Ecto neural progenitor cell (in vitro differentiated cells): ENCODE measurements at places on chromosomes 1 and 21.

- DNase-seq = peak; percentile 58
These were observed 4.4 kb downstream of the FOXD3 start for GRCh38 chr1:63326473-63327380.

- no peak for DNase-seq
These were observed 206.4 kb downstream of the PTPRC start for GRCh38 chr1:198845271-198845670.

- no peak for DNase-seq
These were observed 188.1 kb upstream of the RGS18 start for GRCh38 chr1:191970116-191970515.

GRCh38 chr1:35717911-35718476 is 690 bp downstream of the C1orf216 start:
- no peak for DNase-seq

- DNase-seq = no peak
These were observed 22.4 kb downstream of the HUNK start for GRCh38 chr21:31895077-31895835.

- DNase-seq = no peak
These were observed 213.8 kb downstream of the SIPA1L2 start for GRCh38 chr1:232416026-232416568.

- DNase-seq = no peak
These were observed 75.1 kb downstream of the DHRS3 start for GRCh38 chr1:12542616-12543592.

DNA sequence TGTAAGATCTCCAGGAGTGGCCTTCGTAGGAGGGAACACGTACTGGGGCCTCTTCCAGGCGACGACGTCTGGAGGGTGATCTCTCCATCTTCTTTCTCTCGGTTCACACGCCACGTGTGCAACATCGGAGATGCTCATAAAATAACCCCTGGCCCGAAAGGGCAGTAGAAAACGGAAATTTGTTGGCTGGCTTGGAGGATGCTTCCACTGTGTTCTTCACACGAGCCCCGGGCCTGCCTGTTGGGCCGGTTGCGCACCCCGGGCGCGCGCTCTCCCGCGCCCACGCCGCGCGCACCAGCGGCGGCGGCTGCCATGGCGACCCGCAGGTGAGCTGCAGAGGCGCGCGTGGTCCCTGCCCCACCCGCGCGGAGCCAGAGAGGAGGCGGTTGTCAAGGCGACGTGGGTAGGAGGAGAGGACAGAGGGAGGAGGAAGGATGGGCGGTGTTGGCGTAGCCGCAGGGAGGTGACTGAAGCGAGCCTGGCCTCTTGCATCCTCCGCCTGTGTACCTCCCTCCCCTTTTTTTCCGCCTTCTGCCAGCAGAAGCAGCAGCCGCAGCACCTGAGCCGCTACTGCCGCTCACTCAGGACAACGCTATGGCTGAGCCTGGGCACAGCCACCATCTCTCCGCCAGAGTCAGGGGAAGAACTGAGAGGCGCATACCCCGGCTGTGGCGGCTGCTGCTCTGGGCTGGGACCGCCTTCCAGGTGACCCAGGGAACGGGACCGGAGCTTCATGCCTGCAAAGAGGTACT is at the start of gene ELAPOR1:
ELAPOR1 (plus strand) TSS at position 526 of the 752 bp plus-strand sequence; CDS start at position 595, 69 bp downstream.
- DNase-seq = peak; percentile 68

DNA sequence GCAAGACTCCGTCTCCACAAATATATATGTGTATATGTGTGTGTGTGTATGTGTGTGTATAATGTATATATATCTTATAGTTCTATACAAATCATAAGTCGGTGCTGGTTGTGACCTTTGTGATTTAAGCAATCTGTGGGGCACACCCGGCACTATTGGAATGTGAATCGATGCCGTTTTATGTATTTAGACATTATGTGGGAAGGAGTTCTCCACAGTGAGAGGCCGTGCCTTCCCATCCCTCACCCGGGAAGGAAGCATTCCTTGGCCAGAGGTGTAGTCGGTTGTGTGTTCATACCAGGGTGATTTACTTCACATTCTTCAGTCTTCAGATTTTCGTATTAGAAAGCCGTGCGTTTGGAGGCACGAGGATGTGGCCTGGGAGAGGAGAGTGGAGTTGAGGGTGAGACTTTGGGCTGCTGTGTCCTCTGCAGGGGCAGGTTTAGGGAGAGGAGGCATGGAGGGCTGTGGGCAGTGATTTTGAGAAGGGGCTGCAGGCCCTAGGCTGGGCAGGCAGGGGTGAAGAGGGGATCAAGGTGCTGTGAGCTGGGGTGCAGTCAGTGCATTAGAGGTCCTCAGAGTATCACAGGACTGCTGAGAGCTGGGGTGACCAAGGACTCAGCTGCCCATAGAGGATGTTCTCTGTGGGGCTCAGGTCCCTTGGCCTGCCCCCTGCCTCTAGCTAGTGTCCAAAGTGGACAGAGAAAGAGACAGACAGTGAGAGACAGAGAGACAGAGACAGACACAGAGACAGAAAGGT is 57.7 kb downstream of the TRIM11 start:
- DNase-seq = no peak

DNA sequence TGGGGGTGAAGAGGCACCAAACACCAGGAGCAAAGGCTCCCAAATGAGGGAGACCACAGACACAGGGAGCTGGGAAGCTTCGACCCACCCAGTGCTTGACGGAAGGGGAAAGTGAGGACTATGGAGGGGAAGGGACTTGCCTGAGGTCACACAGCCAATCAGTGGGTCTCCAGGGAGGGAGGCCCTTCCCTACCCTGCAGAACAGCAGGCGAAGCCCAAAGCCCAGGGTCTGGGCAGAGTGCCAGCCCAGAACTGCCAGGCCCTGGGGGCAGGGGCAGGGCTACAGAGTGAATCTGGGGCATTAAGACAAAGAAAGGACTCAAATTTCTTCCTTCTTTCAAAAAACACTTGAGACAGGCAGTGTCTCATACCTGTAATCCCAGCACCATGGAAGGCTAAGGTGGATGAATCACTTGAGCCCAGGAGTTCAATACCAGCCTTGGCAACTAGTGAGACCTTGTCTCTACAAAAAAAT is 45.5 kb upstream of the ECE1 start:
- no peak for DNase-seq

GRCh38 chr1:112855152-112855828 is 100.7 kb downstream of the SLC16A1 start:
- DNase-seq = no peak

- DNase-seq = no peak
These were observed 180.2 kb downstream of the HIVEP3 start for GRCh38 chr1:41738475-41738874.

GRCh38 chr1:115090540-115090939 is 1.2 kb upstream of the TSPAN2 start:
- DNase-seq = no peak

DNA sequence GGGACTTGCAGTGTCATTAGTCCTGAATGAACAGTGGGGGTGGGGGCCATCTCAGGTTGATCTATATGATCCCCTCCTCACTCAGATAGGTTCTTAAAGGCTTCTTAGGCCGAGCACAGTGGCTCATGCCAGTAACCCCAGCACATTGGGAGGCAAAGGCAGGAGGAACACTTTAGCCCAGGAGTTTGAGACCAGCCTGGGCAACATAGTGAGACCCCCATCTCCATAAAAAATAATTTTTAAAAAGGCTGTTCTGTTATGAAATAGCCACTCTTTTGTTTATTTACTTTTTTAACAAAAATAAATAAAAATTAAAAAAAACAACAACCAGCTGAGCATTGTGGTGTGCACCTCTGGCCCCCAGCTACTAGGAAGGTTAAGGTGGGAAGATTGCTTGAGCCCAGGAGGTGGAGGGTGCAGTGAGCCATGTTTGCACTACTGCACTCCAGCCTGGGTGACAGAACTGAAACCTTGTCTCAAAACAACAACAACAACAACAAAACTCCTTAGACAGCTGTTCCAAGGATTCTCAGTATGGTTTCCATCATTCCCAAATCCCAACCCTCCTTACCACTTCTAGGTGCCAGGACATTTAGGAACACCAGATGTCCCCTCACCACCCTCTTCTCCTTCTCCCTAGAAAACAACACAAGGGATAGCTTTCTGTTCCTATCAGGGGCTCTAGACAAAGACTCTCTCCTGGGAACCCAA is 2.0 kb upstream of the TRAPPC3 start:
- no peak for DNase-seq

DNA sequence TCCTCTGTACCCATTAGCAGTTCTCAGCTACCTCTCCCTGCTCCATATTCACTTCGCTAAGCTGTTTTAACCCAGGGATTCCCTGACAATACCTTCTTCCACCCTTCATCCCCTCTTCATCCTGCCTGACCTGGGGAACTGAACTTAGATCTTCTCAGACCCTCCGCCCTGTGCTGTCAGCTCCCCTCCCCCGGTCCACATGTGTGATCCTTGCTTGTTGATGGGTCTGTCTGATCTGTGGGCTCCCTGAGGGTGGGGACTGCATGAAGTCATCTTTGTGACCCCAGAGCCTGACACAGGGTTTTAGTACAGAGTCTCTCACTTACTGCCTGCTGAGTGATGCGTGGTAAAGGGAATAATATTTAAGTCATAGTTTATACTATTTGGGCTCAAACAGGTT is 11.8 kb downstream of the CHAF1B start:
- DNase-seq = no peak

DNA sequence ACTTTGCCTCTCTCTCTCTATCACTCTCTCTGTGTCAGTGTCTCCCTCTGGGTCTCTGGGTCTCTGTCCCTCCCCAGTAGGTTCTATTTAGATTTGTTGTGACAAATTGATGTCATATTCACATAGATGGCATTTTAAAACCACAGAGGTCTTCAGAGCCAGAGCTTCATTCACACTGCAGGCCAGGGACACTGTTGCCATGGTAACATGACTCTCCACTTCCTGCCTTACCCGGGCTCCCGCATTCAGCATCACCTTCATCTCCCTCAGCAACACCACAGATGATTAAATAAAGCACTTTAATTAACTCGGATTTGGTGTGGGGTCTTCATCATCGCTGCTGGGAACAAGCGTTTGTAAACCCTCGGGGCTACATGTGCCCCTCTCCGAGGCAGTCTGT is 132.6 kb downstream of the ETS2 start:
- no peak for DNase-seq

DNA sequence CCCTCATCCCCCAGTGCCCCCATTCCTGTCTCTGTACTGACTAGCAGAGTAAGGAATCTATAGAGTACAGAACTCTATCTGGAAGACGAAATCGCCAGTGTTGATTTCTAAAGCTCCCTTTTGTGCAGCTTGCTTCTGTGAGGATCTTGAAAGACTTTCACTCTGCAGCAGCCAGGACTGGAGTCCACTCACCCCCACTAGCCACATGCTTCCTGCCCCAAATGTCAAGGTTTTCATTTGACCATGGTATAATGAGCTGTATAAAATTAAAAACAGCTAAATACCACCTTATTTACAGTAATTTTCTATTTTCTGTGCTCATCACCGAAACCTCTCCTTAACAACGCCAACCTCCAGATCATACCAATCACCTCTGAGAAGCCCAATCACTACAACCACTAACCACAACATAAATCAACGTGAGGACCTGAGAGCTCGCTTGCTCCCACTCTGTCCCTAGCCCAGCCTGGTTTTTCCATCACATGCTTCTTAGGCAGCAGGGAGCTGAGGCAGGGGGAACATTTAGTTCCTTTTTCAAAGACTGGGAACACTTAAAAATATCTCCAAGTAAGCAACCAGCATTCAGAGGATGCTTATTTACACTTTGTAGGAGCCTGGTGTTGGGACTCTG is 56.1 kb upstream of the IRF2BP2 start:
- no peak for DNase-seq

- peak; percentile 35 for DNase-seq
These were observed 110.5 kb upstream of the UBE2U start for GRCh38 chr1:64092851-64093371.

DNA sequence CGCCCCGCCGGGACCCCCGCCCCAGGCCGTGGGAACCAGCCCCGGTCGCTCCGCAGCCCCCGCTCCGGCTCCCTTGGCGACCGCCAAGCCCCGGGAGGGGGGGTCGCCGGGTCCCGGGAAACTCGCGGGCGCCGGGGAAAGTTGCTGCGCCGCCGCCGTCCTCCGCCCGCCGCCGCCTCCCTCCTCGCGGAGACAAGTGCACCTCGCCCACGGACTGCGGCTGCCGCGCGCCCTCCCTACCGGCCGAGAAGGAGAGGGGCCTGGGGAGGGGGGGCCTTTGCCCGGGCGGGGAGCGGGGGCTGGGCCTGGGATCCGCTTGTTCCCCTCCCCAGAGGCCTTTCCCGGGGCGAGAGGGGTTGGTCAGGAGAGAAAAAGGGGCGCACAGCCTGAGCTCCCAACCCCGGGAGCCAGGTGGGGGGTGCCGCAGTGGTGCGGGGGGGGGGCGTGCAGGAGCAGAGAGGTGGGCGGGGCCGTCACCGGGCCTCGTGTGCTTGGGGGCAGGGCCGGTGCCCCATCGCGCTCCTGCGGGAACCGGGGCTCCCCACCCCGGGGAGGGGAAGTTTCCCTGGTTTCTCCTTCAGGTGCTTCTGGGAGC is 592 bp downstream of the AGRN start:
- no peak for DNase-seq

DNA sequence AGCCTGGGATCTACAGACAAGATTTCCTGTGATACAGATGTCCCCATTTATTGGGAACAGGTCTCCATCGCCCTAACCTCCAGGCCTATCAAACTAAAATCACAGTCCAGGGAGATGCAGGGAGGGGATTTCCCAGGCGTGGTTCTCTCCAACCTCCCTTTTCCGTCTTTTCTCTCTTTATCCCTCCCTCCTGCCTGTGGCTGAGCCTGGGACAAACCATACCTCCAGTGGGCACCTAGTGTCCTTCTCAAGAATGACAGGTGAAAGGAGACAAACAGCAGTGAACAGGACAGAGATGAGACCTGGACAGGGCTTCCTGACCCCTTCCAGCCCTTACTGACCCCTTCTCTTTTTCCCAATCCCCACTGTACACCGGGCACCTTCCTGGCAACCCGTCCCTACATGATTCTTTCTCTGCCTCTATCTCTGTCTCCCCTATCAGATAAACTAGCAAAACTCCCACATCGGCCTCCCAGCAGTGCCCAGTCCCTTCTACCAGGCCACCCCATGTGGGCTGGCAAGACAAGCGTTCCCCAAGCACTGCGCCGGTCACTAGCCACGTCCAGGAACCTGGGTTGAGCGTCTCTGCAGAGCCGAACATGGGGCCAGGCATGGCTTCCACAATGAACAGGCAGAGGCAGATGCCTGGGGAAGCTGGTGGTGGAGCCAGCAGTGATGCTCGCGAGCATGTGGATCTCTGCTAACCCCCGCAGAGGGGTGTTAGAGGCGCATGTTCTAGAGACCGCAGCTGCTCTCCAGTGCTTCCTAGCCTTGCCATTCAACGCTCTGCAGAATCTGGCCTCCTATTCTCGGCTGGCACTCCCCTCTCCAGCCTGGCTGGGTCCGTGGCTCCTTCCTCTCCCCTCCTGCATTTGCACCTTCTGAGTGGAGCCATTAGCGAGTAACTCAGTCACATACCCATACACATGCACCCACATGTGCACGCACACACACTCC is 54.7 kb downstream of the ELK4 start:
- DNase-seq = no peak

- no peak for DNase-seq
These were observed 102.1 kb downstream of the XCL2 start for GRCh38 chr1:168441745-168442144.

GRCh38 chr1:113302636-113303035 is 87.7 kb upstream of the MAGI3 start:
- DNase-seq = no peak
